Hematopoietic multipotent progenitor cell treated with erythropoietin and hydrocortisone succinate and interleukin-3 and kit ligand, for 8 days (in vitro differentiated cells): ENCODE measurements at places on chromosomes 3 and 15.

DNA sequence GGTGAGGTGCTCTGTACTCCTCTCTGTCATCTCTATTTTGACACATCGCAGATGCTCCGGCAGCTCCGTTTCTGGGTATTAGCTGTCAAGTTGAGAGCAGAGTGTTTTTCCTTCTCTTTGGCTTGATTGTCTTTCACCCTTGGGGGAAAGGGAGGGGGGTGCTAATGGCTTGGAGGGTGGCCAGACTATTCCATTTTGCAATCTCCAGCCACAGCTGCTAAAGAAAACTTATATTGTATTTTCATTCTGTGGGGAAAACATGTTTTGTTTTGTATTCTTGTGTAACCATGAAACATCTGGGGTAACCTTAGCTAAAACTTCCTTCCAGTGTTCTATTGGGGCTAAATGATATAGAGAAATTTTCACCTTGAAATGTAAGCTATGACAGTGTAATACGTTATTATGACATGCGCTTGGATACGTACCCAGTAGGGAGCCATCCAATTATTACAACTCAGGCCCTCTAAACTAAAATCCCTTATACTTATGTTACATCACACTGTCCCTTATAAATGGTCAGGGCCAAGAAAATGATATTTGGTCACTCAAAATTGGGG lies 14.0 kb upstream of the LARP6 start:
- no peak for DNase-seq

GRCh38 chr3:81080608-81081007 lies 680.8 kb downstream of the GBE1 start:
- no peak for DNase-seq

GRCh38 chr15:30991255-30992235 lies at the start of gene MTMR10:
Gene MTMR10 (minus strand): TSS chr15:30991628. CDS start chr15:30991506, 122 bp downstream.
- peak; percentile 77 for DNase-seq

- peak; percentile 90 for DNase-seq
Observed at GRCh38 chr15:51776952-51777569, 25.7 kb downstream of the TMOD2 start.

DNA sequence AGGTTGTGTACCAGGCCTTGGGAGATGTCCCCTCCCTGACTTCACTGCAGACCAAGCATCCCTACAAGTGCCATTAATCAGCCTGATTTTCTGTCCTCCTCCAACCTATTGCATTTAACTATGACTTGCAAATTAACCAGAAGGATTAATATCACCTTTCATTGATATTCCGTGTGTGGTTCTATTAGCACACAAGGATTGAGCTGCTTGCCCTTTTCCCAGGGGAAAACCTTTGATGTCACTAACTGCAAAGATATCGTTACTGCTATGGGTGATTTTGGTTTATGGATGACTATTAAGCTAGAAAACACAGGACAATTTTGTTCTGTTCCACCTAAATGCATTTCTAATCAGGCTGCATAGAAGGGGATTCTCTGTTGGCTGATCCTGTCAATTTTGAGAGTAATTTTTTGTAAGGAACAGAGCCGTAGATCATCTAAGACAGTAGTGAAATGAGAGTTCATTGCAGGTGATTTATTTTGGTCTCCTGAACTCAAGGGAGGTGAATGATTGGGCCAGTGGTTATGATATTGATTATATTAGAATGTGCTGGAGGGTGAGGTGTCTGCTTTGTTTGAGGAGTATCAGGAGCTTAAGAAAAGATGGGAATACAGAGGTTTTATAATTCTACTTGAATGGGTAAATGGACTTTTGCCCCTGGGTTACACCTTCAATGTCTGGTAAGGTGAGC lies 177.5 kb upstream of the SNTN start:
- no peak for DNase-seq

- DNase-seq: no peak
Observed at GRCh38 chr3:140288595-140288994, 353.6 kb downstream of the CLSTN2 start.

- DNase-seq: no peak
Observed at GRCh38 chr3:193865339-193865738, 270.6 kb upstream of the HES1 start.

- no peak for DNase-seq
Observed at GRCh38 chr3:54086652-54087405, 35.5 kb upstream of the CACNA2D3 start.

GRCh38 chr3:67288466-67289106 lies 290.5 kb downstream of the KBTBD8 start:
- DNase-seq: no peak

GRCh38 chr15:88805031-88805780 lies 2.0 kb downstream of the ACAN start:
- DNase-seq: peak; percentile 16

DNA sequence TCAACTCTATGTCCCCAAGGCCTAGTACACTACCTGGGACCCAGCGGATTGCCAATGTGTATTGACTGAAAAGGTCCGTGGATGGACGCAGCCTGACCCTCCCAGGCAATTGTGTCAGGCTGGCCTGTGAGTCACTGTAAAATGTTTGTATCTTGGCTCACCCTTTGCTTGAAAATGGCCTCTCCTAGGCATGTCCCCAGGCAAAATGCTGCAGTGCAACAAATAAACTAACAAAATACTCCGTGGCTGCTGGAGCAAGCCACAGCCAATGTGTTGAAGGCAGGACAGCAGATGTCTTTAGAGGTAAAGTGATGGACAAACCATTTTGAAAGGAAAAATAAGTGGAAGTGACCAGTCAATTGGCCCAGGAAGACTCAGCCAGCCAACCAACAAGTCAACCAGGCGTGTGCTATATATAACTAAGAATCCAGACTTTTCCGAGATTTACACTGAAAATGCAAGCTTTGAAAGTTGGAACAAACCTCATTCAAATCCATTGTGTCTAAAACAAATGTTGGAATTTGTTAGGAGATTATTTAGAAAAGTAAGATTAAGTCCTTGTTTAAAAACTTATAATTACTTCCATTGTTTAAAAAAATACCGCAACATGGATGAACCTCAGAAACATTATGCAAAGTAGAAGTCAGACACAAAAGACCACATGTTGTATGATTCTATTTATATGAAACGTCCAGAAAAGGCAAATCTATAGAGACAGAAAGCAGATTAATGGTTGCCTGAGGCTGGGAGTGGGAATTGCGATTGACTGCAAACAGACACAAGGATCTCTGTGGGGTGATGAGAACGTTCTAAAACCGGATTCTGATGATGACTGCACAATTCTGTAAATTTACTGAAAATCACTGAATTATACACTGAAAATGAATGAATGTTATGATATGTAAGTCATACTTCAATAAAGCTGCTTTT lies 191.2 kb downstream of the TLE3 start:
- DNase-seq: no peak

GRCh38 chr3:193714523-193715137 lies 121.6 kb downstream of the OPA1 start:
- no peak for DNase-seq

- DNase-seq: peak; percentile 13
Observed at GRCh38 chr15:46304321-46304720, 669.5 kb downstream of the SQOR start.

DNA sequence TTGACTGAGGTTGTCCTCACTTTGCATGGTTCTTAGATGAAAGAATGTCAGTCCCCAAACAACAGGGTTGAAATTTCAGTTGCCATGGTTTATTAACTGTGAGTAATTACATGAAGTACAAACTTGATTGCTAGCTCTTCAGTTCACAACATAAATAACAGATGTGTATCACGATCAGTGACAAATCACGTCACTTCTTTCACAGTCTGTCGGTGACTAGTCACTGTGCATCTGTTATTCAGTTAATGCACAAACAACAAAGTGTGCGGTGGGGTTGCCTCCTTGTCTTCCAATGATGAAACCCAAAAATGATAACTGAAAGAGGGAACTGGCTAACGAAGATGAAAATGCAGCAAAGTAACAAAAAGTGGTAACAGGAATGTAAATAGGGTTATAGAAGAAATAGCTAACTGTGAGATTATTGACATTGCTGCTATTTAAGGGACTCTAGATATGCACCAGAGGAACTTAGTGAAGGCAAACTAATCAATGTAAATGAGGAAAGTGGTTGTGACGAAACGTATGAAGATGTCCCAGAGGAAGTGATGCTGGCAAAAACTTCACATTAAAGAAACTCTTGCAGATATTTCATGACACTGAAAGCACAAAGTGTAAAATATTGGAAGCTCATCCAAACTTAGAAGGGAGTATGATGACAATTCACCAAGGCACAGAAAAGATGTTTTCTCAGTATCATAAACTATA lies 159.3 kb downstream of the WDR76 start:
- DNase-seq: no peak

GRCh38 chr3:150830094-150830681 lies 67.2 kb upstream of the SIAH2 start:
- peak; percentile 50 for DNase-seq

GRCh38 chr3:95781598-95781997 lies 1032.8 kb upstream of the EPHA6 start:
- DNase-seq: no peak

DNA sequence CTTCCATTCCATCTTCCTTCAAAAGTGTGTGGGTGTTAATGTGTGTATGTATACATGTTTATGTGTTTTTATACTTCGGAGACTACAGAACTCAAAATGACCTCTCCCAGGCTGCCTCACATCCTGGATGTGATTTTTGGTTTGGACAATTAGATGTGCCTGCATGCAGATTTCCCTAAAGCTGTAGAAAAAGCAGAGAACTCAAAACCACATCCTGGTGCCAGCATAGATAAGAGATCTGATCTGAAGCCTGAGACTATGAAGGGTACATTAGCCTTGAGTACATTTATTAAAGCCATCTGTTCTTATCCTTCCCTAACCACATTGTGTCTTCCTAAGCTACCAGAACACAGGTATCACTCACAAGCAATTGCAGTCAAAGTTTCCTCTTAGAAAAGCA lies 319.4 kb upstream of the RASGRP1 start:
- DNase-seq: peak; percentile 1

GRCh38 chr3:132279030-132279429 lies 38.2 kb upstream of the ACP3 start:
- DNase-seq: no peak

DNA sequence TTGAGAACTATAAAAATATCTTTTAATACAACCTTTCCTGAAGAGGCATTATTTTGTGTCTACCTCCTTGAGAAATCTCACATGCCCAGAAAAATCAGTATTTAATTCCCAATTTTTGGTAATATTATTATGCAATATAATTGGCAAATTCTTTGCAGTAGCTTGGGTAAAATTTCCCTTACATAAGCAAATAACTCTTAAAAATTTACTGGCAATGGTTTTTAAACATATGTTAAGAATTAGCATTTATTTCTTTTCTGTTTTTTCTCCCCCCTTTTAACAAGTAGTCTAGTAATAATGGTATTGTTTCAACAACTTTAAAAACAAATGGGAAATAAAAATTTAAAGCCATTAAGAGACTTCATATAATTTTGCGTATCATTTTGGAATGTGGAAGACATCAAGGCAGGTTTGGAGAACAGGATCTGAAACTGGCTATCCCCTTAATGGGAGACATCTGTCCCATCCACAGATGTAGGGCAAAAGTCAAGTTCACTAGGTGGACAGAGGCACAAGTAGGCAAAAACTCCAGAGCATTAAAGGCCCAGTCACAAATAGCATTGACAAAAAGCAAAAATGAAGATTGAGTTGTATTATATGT lies 89.6 kb upstream of the AADACL2 start:
- no peak for DNase-seq

DNA sequence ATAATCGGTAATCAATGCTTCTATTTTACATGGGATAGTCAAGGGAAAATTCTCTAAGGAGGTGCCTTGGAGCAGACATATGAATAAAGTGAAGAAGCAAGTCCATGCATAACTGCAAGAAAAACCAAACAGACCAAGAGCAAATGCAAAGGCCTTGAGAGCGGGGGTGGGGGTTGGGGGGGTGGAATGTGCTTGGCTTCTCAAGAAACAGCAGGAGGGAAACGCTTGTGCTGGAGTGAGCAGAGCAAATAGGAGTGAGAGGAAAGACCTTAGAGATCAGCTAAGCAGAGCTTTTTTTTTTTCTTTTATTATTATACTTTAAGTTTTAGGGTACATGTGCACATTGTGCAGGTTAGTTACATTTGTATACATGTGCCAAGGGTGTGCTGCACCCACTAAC lies 260.8 kb downstream of the ARPP21 start:
- no peak for DNase-seq

GRCh38 chr15:37758412-37758811 lies 176.0 kb upstream of the TMCO5A start:
- DNase-seq: no peak

DNA sequence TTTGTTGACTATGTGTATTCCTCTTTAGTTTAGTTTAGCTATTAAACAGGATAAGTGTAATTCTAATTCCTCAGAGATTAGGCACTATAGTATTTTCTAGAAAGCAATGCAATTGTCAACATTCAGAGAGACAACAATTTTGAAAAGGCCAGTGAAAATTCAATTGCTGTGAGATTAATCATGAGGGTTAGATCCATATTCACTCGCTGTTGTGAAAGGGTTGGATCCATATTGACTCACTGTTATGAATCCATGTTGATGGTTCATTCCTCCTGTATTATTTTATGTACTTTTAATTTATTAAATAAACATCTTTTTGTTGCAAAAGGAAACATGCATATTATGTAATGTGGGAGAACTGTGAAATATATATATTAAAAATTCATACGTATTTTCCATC lies 641 bp downstream of the TRAT1 start:
- DNase-seq: no peak

- DNase-seq: no peak
Observed at GRCh38 chr3:179565496-179565895, 2.8 kb downstream of the ACTL6A start.
